ENCODE measurements at places on chromosomes 16 and 17.

- DNase-seq, result no peak
Measured at GRCh38 chr17:59617156-59617732, 2.5 kb upstream of the CLTC start.

- no peak for DNase-seq
Measured at GRCh38 chr17:35630530-35631148, 43.5 kb downstream of the AP2B1 start.

DNA sequence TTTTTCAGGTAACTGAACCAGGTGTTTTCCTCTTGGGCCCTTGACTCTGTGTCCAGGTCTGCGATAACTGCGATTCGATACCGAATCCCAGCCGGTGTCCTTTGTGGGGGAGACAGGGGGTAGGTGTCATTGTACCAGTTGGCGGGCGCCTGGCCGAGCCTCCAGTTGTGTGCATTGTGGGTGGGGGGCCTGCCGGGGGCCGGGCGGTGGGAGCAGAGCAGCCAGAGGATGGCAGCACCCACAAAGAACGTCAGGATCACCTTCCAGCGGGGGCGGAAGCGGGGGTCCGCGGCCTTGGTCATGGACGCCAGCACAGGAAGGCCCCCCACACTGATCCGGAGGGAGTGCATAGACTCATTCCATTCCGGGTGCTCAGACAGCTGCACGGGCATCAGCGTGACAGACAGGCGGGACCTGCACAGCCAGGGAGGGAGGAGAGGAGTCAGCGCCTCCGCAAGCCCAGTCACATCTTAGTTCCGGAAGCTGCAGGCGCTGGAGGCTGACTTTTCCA, 12.3 kb downstream of the CANT1 start:
- DNase-seq, result peak; percentile 18

- no peak for DNase-seq
Measured at GRCh38 chr16:70715055-70715858, 29.4 kb upstream of the MTSS2 start.

DNA sequence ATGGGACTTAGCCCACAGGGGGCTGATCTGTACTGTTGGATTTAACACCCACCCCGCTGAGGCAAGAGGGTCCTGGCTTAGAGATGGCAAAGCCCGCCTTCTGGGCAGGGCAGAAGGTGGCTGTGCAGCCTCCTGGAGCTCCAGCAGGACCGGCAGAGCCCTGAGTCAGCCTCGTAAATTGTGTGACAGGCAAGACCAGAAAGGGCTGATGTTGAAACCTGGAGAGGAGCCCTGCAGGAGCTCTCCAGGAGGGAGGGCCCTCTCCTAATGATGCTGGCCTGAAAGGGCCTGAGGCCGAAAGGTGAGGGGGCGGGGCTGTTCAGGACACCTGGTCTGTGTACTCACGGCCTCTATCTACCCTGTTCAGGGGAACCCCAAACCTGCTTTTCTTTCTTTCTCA, 22.5 kb upstream of the MYO15B start:
- DNase-seq, result no peak

- DNase-seq, result no peak
Measured at GRCh38 chr16:57751539-57752202, 16.1 kb downstream of the KATNB1 start.

- peak; percentile 70 for DNase-seq
Measured at GRCh38 chr17:8300627-8301242, 5.5 kb upstream of the SLC25A35 start.

- DNase-seq, result no peak
Measured at GRCh38 chr16:49621241-49622083, 234.4 kb downstream of the ZNF423 start.

- DNase-seq, result no peak
Measured at GRCh38 chr17:55336426-55336825, 71.7 kb downstream of the HLF start.

DNA sequence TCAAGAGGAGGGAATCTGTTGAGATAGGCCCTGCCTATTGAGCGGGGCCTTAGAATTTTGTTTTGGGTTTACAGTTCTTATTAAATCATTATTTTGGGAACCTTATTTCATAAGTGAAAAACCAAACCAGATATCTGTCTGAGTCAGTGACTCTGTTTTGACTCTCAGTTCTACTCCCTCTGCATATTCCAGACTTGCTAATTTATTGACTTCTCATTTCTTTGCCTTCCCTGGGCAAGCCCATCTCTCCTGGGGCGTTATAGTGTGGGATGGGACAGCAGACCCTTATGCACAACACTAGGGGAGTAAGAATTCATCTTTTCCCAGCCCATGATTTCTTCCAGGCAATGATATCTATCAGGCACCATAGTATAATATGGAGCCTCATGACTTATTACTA, 45.7 kb downstream of the CPD start:
- DNase-seq, result no peak

DNA sequence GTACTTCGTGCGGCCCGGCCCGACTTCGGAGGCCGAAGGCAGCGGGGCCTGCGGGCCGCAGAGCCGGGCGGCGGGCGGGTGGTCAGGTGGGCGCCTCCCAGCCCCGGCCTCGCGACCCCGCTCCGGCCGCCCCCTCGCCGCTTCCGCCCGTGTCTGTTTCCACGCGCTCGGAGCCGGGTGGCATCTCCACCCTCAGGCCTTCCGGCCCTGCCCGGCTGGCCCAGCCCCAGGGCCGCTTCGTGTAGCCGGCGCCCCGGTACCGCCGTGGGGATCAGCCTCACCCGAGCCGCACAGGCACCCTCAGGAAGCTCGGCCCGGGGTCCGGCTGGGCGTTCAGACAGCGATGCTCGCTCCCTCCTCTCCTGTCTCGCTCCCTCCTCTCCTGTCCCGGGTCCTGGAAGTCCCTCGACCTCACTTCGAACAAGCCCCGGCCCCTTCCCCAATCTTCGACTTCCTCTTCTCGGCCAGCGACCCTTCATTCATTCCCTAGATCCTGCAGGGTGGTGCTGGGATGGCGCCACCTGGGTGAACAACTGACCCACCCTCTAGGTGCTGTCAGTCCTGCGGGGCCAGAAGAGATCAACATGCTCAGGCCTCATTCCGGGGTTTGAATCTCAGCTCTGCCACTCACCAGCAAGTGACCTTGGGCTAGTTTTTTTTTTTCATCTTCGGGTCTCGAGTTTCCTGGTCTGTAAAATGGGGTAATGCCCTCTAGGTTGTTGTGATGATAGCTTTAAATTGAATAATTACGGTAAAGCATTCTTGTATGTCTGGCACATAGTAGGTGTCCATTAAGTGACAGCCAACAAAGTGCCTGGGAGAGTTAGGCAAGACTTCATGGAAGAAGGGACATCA, 610 bp downstream of the VPS4A start:
- DNase-seq, result no peak

DNA sequence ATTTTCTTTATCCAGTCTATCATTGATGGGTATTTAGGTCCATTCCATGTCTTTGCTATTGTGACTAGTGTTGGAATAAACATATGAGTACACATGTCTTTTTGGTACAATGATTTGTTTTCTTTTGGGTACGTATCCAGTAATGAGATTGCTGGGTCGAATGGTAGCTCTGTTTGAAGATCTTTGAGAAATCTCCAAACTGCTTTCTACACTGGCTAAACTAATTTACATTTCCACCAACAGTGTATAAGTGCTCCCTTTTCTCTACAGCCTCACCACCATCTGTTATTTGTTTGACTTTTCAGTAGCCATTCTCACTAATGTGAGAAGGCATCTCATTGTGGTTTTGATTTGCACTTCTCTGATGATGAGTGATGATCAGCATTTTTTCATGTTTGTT, 103.7 kb downstream of the GOSR1 start:
- no peak for DNase-seq

DNA sequence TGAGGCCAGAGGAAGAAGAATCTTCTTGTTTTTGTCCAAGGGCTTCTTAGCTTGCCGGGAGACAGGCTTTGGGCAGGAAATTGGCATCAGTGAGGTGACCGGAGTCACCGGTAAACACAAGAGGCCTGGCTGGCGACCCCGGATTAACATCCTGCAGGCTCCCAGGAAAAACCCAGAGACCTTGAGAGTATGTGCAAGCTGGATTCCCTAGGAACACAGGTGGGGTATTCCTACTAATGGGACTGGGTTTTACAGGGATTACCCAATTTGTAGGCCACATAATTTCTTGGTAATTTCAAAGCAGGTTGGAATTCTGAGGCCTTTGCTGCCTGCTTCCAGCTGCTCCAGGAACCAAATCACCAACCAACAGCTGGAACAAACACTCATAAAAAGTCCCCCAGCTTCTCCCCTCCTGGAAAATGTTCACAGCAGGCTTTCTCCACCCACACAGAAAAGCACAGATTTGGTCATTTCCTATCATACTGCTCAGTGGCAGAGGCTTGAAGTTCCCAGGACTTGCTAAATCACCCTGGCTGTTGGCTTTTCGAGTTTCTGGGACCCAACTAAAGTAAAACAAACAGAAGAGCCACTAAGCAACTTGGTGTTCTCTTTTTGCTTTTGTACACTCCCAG, 258.8 kb downstream of the IRF8 start:
- no peak for DNase-seq

- DNase-seq, result peak; percentile 95
Measured at GRCh38 chr17:2400877-2401425, at the start of gene MNT. Gene MNT (minus strand): TSS chr17:2401060. CDS start chr17:2400712, 348 bp downstream.

- DNase-seq, result no peak
Measured at GRCh38 chr17:330993-331701, 21.5 kb downstream of the RPH3AL start.

- DNase-seq, result peak; percentile 78
Measured at GRCh38 chr16:67244387-67245185, 2.7 kb downstream of the FHOD1 start.

- peak; percentile 44 for DNase-seq
Measured at GRCh38 chr16:68752602-68753001, 15.5 kb downstream of the CDH1 start.

DNA sequence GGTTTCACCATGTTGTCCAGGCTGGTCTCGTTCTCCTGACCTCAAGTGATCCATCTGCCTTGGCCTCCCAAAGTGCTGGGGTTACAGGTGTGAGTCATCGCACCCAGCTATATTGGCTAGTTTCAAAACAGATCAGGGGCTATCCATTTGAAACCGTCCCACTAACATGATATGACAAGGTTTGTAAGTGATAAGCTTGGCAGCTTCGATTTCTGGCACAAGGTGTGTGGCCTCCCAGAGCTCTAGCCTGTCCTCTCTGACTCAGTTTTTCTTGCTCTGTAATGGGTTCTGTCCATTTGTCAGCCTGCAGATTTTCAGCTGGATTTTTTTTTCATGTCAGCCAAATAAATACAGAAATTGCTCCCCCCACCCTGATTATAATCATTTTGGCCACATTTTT, 31.8 kb upstream of the TENT4B start:
- no peak for DNase-seq

DNA sequence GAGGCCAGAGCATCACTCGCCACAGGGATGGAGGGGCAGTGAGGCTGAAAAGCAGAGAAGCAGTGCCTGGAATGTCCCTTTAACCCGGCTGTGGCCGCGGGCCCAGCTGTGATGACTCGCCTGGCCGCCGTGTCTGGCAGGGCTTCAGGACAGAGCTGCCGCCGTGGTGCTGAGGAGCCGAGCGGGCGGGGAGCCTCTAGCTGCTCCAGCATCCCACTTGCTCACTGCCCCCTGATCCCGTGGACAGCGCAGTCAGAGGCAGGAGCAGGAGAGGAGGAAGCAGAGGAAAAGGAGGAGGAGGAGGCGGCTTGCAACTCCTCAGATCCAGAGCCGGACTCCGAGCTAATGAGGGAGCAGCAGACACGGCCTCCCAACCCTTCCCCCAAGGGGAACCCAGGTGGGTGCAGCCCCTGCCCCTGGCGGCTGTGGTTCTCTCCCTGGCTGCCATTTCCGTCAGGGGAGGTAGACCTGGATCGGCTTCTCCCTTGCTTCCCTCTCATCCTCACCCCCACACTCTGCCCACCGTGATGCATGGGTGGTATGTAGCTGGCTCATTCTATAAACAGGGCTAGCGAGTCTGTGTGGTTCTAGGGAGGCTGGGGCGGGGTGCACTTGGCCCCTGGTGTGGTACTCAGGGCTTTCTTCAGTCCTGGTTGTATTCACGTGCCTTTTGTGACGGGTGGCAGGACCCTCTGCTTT, 165.7 kb downstream of the CMIP start:
- no peak for DNase-seq

DNA sequence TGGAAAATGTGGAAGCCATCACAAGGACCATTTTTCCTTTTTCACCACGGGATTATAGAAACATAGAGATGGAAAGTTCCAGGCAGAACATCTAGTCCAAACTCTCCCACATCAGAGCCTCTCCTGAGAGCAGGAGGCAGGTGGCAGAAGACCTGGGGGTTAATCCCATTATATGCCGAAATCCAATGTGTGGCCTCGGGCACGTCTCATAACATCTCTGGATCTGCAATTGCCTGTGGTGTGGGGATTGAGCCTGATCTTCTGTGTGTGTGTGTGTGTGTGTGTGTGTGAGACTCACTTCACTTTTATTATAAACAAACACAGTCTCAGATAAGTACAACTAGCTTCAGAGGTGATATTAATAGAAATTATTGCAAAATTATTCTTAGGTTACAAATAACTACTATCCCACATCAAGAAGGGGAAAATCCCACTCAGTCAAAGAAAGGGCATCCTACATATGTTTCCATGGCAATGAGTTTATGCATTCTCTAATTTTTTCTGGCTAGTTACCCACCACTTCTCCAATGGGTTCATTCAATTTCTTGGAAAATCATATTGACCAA, 199.1 kb downstream of the FOXL1 start:
- DNase-seq, result no peak

- DNase-seq, result peak; percentile 72
Measured at GRCh38 chr17:50630524-50631194, 4.0 kb upstream of the ABCC3 start.

DNA sequence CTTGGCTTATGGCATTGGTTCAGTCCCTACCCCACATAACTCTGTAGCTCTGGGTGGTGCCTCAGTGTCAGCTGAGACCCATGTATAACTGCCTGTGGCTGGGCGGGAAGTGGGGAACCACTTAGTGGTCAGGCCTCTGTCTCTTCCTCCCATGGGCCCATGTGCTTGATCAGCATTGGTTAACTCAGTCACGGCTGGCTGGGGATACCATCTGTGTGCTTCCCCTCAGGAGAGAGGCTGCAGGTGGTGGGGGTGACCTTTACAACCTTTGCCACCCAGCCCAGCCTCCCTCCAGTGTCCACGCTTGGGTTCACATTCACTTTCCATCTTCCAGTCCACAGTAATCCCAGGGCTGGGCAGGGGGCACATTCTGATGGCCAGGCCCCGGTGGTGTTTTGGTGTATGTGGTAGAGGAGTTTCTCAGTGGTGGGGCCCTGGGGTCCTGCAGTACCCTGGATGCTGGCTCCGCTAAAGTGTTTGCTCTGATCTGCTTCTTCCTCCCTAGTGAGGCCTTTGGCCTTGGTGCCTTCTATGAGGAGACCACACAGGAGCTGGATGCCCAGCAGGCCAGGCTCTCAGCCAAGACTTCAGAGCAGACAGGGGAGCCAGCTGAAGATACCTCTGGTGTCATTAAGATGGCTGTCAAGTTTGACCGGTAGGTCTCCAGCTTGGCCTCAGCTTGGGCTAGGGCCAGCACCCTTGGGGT, 10.2 kb upstream of the NFATC3 start:
- peak; percentile 60 for DNase-seq

- DNase-seq, result peak; percentile 51
Measured at GRCh38 chr17:76727745-76728456, 1.3 kb downstream of the METTL23 start.
